ENCODE measurements at places on chromosomes 13 and 19.

DNA sequence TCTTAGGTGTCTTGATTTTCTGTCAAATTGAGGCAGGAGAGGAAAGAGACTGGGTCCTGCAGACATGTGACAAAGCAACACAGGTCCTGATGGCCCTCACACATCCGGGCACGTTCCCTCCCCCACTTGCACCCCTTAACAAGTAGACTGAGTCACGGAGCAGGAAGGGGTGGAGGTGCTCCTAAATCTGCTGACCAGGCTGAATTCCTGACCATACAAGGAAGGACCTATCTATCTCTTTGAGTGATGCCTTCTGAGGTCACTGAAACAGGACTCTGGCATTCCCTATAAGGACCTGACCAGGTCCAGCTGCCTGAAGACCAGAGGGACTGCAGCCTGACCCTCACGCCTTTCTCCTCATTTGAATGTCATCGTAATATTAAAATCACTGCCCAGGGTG is 250.3 kb downstream of the COL4A1 start:
- no peak for DNase-seq

GRCh38 chr19:51766461-51766860 is 5.5 kb downstream of the FPR2 start:
- no peak for DNase-seq

GRCh38 chr13:41015920-41016319 is 3.2 kb downstream of the ELF1 start:
- DNase-seq, result no peak

DNA sequence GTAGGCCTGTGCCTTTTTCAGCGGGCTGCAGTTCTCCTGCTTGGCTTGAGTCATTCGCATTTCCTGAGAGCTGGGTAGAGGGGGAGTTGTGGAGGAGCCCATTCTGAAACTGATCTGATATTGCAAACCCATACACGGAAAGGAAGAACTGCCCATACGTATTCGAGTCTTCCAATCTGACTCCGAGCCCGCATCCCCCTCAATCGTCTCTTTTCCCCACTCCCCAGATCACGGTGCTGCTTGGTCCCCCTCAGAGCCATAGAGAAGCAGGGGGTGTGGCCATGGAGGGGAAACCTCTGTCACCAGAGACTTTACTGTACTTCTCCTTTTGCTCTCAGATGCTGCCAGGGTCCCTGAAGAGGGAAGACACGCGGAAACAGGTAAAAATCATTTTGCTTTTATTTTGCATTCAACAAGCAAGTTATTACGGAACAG is at the start of gene CD22:
TSS of gene CD22 (plus strand) at position 337 of the 435 bp plus-strand sequence. CDS start 2,854 bp downstream, outside the sequence.
- no peak for DNase-seq

- no peak for DNase-seq
Measured at GRCh38 chr13:52751196-52751595, 11.6 kb upstream of the CNMD start.

GRCh38 chr13:30665638-30666037 is 47.9 kb downstream of the USPL1 start:
- no peak for DNase-seq

DNA sequence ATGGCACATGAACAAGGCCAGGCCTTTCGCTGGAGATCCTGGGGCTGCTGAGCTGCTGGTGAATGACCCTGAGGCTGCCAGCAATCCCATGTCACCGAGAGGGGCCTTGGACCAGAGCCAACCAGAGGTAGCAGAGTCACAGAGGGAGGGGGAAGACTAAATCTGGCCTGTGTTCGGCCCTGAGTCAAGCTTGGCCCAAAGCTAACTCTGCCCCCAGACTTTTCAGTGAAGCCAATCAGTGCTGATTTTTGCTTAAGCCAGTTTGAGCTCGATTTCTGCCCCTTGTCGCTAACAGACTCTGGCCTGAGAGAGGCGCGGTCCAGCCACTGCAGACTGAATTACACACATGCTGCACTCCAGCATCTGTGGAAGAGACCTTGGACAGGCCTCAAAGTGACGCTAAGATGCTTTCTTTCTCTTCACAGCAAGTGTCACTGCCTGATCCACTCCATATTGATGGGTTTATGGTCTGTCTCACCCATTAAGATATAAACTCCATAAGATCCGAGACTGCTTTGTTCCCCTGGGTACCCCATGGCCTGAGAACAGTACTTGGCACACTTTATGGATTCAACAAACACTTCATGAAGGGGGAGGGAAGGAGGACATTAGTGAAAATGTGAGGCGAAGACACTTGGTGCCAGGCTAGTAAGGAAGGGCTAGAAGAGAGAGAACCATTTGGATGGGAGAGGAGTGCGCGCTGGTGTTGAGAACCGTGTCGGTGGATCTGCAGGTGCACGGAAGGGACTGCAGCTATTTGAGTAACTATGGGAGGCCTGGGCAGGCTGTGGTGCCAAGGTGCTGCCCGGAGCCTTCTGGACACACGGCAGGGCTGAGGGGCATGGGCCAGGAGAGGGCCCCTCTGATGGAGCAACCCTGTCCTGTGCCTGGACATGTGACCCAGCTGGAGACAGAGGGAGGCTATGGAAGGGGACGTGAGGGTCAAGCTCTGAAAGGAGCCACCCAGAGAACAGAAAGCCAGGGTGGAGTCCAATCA is 17.6 kb downstream of the RANBP3 start:
- DNase-seq, result peak; percentile 46

DNA sequence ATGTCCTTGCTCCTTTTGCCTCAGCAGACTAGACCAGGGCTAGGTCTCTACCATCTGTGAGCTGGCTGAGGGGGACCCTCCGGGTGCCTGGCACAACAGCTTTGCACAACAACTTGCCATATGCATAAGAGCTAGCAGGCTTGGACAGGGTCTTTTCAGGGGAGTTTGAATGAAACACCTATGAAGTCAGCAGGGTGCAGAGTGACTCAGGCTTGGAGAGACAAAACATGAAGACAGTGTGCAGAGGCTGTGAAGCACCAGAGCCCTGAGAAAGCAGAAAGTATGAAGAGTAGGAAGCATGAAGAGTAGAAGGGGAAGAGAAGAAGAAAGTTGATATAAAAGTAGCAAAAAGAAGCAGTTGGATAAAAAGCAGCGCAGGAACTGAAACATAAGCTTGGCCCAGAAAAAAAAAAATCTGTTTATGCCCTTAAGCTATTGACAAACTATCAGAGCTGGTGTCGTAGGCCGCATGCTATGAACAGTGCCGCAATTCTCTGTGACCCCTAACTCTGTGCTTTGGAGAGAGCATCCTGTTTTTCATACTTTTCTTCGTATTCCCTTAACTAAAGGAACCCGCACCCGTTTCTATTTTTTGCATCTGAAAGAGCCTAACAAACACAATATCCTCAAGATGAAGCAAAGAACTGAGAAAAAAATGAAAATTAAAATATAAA is 52.7 kb upstream of the FAM216B start:
- no peak for DNase-seq

- no peak for DNase-seq
Measured at GRCh38 chr19:858284-858683, 1.2 kb upstream of the CFD start.
